HTR-8/SVneo (cell line): ENCODE measurements at places on chromosomes 6 and 20.

GRCh38 chr6:39079197-39080125 lies 30.9 kb downstream of the GLP1R start:
- DNase-seq: no peak

- DNase-seq: no peak
Measured at GRCh38 chr6:44935693-44936300, 392.3 kb upstream of the RUNX2 start.

- DNase-seq: no peak
Measured at GRCh38 chr20:9092655-9093054, 23.8 kb downstream of the PLCB4 start.

DNA sequence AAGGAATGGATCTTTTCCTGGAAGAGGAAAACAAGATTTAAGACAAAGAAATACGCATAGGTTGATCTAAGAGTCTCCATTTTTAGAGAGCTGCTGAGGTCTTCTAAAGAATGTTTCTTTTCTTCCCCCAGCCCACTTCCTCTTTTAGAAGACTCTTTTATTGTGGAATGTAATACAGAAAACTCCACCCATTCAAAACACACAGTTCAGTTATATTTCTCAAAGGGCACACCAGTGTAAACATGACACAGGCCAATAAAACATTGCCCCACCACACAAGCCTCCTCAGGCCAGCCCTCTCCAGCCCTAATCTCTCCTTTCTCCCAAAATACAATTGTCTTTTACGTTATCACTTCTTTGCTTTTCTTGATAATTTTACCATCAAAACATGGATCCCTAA lies 42.8 kb downstream of the SLC35B3 start:
- no peak for DNase-seq

DNA sequence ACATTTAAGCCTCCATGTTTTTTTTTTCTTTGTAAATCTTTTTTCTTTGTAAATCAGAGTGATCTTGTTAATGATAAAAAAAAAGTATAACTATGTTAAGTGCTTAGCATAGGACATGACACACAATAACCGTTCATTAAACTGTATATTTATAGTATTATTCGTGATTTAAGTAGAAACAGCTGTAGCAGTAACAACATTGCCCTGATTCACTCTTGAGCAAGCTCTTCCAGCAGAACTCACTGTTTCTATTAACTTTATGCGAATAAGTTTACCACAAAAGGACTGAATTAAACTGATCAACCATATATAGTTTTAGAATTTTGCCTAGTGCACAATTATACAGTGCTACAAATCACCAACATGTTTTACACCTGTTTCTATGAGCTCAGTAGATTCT lies 1338.0 kb upstream of the EYS start:
- no peak for DNase-seq

- DNase-seq: no peak
Measured at GRCh38 chr6:105932440-105932839, 153.7 kb upstream of the PRDM1 start.

DNA sequence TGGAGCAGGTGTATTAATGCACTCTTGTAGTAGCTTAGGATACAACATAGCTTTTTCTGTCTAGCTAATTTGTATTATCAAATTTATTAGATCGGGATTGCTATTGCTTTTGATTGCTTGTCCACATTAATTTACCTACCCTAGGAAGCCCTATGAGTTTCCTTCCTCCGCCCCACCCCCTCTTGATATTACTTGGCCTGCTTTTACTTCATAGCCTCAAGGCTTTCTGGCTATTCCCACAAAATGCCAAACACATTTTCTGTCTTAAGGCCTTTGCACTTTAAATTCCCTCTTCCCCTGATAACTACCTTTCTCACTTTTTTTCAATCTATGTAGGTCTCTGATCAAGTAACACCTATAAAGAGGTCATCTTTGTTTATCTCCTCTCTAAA lies 99.1 kb upstream of the PRSS16 start:
- DNase-seq: no peak

DNA sequence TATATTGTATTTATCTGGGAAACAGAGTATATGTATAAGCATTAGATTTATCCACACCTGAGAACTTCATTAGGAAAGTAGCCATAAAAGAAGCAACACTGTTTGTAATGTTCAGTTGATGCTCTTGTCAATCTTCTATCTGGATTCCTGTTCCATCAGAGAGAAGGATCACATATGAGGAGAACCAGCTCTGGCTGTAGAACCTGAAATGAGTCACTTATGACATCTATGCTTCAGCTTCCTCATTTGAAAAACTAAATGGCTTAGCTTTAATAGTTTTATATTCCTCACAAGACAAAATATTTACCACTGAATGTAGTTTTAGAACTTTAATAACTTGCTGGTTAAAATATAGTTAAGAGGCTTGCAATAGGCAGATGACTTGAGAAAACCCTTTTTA lies 144.7 kb downstream of the TASP1 start:
- no peak for DNase-seq

- no peak for DNase-seq
Measured at GRCh38 chr6:82840571-82840970, 225.1 kb downstream of the UBE3D start.

GRCh38 chr6:43033496-43034189 lies 12.2 kb downstream of the RRP36 start:
- no peak for DNase-seq

DNA sequence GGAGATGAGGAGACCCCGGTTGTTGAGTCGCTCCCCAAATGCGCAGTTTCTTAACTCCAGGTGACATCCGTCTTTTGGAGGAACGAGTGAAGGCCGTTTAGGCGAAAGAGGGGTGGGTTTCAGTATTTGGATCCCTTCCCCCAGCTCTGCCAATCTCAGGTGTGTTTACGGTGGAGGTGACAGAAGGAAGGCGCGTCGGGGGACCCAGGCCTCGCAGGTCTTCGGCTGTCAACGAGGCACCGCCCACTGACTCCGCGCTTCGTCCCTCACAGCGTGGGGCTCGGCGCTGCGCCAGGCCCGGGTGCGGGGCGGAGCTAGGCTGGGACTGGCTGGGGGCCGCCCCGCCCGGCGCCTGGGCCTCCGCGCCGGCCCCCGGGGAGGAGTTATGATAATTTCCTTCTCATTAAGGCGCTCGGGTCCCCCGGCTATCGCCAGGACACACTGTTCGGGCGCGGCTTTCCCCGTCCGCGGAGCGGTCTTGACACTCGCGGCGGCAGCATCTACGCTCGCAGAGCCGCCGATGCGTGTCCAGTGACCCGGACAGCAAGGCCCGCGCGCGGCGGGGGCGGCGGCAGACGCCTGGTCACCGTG lies at the start of gene TFAP2C:
TSS of gene TFAP2C (plus strand) at position 434 of the 591 bp plus-strand sequence. CDS start 239 bp downstream, outside the sequence.
- DNase-seq: peak; percentile 98

- peak; percentile 66 for DNase-seq
Measured at GRCh38 chr6:29702519-29703103, 20.6 kb upstream of the HLA-F start.

DNA sequence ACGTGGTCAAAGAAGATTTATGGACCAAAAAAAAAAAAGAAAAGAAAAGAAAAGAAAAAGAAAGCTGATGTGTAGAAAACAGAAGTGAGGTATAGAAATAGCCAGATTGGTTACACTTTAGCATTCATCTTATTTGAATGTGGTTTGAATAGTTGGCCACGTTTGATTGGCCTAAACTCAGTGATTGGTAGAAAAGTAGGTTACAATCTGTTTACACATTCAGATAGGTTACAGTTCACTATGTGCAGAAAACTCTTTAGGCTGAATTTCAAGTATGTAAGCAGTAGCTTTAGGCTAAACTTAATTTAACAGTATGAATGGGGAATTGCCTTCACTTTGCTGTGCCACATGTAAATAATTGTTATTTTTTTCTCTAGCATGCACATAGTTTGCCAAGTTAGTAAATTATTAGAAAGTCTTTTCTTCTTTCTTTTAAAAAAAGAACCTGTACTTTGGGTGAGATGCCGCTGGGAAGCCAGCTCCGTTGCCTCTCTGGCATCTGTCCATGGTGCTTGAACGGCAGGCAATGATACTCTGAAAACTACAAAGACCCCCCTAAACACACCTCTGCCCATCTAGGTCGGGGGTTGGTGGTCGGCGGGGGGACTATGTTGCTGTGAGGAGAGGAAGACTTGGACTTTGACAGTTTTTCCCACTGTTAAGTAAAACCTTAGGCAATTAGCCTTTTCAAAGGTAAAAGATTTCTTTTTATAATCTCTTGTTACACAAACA lies 173.0 kb downstream of the AIG1 start:
- no peak for DNase-seq

- DNase-seq: peak; percentile 78
Measured at GRCh38 chr20:63740070-63740626, 572 bp downstream of the SLC2A4RG start.

DNA sequence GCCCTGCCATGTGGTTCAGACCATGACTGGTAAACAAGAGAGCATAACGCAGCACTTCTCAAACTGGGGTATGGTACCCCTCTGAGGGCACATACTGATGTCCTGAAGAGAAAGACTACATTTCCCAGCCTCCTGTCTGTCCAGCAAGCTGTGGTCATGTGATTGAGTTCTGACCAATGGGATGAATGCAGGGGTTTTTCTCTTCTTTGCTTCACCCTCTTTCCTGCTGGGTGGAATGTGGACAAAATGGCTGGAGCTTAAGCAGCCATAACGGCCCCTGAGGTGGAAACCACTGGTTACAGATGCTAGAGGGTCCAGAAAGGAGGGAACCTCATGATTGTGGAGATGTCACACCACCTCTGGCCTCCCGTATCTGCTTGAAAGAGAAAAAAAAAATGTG lies 19.4 kb upstream of the KCNB1 start:
- DNase-seq: no peak

GRCh38 chr20:17662333-17663039 lies 19.6 kb downstream of the RRBP1 start:
- no peak for DNase-seq

DNA sequence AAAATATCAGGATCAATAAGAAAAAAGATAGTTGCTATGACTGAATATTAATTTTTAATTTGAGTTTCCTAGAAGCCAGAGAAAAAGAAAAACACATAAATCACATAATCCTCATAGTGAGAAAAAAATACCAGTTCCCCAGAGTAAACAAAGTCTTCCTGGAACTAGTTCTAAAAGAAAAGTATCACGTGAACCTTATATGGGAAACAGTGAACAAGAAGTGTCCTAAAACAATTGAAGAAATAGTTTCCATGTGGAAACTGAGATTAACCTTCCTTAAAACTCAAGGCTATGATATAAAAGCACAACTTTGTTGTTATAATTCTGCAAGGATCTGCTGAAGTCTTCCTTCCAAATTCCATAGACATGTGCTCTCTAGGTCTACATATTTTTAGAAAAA lies 50.6 kb downstream of the RCAN2 start:
- DNase-seq: no peak

DNA sequence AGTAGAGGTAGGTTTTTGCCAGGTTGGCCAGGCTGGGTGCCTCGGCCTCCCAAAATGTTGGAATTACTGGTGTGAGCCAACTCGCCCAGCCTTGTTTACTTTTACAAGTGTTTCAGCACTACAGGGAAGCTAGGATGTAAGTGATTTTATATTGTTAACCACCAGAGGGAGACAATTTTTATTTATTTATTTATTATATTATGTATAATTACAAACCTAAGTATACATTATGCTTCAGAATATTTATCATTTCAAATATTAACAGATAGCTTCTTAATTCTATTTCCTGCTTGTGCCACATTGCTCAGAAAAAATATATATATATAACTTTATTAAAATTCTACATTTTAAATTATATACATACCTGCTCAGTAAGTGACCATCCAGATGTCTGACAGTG lies 9.8 kb downstream of the MMUT start:
- no peak for DNase-seq

GRCh38 chr20:57420571-57421252 lies 29.5 kb downstream of the RBM38 start:
- DNase-seq: no peak

GRCh38 chr20:16423311-16424212 lies 149.7 kb downstream of the KIF16B start:
- DNase-seq: no peak

- no peak for DNase-seq
Measured at GRCh38 chr20:53698371-53698978, 104.8 kb upstream of the ZNF217 start.

- DNase-seq: no peak
Measured at GRCh38 chr6:166612471-166612881, 14.6 kb downstream of the RPS6KA2 start.

- no peak for DNase-seq
Measured at GRCh38 chr6:30555816-30556065, 548 bp downstream of the GNL1 start.

DNA sequence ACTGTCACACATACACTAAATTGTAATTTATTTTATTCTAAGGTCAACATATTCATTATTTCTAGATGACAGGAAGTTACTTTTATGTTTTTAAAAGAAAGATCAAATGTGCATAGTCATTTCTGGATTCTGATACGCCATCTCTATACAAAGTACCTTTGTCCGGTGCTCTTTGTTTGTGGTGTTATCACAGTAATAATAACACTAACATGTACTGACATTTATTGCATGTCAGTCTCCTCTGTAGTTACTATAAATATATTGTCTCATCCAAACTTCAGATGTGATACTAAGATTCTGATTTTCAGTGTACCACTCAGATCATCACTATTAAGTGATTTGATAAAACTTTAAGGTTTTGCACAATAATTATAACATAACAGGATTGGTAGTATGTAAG lies 90.3 kb upstream of the TPD52L1 start:
- DNase-seq: no peak
